WTC11 (cell line): ENCODE measurements at places on chromosomes 11 and 22. TPM values are rescaled to one million over a fixed set of nuclear protein-coding genes. Genes with fewer than 3 reads are reported as not detected.

ANO9 gene
- total RNA-seq, result 13.2 to 17.6 TPM (median 16.6 TPM) in 3 replicates

GRCh38 chr11:33294224-33294623, 37.0 kb downstream of the HIPK3 start:
- no peak for DNase-seq

- DNase-seq, result peak; percentile 90
Measured at GRCh38 chr22:42169055-42169469, 38.5 kb upstream of the CYP2D6 start.

DNA sequence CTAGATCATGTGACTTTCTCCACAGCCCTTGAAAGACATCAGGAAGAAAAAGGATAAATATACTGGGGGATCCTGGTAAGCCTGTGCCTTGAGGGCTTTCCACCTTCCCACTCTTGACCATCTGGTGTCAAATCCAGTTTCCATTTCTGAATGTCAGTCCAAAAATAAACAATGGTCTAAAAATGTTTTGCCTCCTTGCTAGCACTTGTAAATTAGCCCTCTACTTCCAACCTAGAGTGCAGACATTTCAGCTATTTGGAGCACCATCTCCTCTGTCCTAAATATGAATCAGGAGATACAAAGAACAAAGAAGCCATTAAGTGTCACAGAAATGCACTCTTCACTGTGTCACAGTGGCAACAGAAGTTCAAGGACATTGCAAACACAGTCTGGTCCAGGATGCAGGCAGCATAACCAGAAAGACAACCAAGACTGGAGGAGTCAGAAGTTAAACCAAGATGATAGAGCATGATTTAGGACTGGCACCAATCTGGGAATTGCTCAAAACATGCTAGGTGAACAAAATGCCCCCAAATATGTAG, 88.1 kb downstream of the CCDC34 start:
- DNase-seq, result no peak

DNA sequence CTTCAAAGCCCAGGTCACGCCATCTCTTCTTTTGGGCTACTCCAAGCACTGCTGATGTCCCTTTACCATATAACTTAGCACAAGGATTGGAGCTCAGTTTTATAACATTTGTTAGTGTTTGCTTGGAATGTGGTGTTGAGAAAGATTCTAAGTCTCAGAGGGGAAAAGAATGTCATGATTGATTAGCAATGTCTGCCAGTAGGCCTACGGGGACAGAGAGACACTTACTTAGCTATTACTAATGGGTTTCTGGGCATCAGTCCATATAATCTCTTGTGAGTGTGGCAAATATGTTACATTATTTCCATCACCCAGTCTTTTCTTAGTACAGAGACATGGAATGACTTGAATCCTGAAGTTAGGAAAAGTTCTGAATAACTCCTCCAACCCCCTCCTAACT, 75.4 kb upstream of the FSHB start:
- DNase-seq, result no peak

DNA sequence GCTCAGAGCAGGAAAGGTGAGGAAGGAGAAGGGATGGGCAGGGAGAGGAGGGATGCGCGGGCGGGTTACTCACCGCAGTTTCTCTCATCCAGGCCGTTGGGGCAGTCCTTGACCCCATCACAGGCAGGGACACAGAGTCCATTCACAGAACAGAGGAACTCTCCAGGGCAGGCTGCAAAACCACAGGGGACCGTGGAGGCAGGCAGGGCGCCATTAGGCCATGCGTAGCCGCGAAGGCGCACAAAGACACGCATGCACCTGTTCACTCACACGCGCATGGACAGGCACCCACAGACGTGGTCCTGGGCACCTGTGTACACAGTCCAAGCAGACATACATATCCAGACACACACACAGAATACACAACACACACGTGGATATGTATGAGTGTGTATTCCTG, 23.0 kb downstream of the KCTD17 start:
- DNase-seq, result no peak
